NCI-H2081 treated with DMSO at 0.1 percent for 48 hours (cell line): ENCODE measurements at places on chromosomes 7 and 10.

- DNase-seq = no peak
Measured at GRCh38 chr10:52780391-52781155, 8.0 kb upstream of the MBL2 start.

- no peak for DNase-seq
Measured at GRCh38 chr10:53664282-53665019, 891.9 kb upstream of the MBL2 start.

- DNase-seq = no peak
Measured at GRCh38 chr10:110686047-110686446, 41.9 kb downstream of the RBM20 start.

DNA sequence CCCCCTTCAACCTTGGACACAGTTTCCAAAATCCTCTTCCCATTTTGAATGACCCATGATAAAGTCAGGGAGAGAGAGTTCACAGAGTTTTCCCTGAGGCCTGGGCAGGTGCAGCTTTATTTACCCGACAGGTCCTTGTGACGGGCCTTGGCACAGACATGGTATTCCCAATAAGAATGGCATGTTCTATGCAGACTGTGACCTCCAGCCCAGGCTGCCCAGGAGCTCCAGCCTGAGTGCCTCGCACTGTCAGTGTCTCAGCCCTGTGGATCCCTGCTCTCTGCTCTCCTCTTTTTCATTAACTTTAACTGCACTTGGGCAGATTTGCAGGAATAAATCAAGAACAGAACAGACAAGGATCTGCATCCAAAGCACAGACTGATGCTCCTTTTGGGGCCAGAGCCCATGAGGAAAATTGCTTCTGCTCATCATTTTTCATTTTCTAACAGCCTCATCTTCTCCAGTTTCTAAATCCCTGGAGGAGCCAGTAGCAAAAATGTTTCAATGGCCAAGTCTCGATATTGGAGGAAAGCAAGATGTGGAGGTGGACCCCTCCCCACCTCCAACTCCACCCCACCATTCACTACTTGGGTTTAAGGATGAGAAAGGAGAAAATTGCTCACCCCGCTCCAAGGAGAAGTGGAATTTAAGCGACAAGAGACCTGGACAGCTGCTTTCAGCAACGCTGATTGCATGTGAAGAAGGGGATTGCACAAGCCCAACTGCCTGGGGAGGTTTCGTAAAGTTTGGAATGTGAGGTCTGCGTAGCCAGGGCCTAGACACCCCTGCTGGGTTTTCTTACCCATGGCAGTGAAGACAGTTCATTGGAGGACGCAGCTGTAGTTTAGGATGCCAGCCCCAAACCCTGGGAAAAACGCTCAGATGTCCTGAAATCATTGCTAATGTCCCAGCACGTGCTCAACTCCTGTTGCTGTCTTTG is 225.9 kb downstream of the WDR11 start:
- no peak for DNase-seq

DNA sequence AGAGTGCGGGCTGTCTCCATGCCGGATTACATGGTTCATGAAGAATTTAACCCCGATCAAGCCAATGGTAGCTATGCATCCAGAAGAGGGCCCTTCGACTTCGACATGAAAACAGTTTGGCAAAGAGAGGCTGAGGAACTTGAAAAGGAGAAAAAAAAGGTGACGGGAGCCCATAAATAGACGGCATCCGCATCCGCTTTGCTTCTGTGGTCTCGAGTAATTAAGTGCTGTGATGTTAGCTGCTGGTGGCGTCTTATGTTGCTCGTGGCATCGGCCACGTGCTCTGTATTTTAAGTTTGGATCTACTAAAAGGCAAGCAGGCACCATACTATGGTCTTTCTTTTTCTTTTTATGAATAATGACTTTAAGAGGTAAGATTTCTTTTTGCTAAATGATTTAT is 11.1 kb downstream of the C7orf57 start:
- DNase-seq = no peak

GRCh38 chr10:101613646-101614045 is 25.5 kb downstream of the DPCD start:
- no peak for DNase-seq

DNA sequence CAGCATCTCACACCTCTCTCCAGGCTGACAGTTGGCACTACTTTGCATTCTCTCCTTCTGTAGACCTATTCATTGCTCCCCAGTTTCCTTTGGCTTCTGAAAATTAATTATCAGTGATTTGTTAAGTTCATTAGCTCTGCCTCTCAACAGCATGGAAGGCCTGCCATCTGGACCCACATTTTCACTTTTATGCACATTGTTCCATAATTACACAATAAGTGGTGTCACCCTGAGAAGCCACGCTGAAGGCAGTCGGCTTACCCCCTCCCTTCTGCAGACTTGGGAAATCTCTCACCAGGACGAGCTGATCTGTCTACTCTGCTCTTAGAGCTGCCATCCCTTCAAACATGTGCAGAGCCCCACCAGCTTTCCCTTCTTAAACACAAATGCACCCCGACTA is 64.7 kb downstream of the SLIT1 start:
- no peak for DNase-seq

- no peak for DNase-seq
Measured at GRCh38 chr7:2515424-2516193, 4.0 kb upstream of the LFNG start.

DNA sequence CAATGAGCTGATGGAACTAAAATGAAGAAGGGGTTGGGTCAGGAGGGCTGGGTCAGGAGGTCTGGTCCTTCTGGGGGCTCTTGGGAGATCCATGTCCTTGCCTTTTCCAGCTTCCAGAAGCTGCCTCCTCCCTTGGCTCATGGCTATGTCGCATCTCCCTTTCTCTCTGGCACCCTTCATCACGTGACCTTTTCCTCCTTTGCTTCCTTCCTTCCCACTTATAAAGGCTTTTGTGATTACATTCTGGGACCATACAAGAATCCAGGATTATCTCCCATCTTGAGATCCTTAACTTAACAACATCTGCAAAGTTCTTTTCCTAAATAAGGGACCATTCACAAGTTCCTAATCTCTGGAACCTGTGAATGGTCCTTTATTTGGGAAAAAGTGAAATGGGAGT is 290.2 kb downstream of the GALNT17 start:
- no peak for DNase-seq

- no peak for DNase-seq
Measured at GRCh38 chr10:15436696-15437095, 65.6 kb upstream of the FAM171A1 start.

GRCh38 chr7:23852135-23852534 is 142.1 kb downstream of the STK31 start:
- no peak for DNase-seq

DNA sequence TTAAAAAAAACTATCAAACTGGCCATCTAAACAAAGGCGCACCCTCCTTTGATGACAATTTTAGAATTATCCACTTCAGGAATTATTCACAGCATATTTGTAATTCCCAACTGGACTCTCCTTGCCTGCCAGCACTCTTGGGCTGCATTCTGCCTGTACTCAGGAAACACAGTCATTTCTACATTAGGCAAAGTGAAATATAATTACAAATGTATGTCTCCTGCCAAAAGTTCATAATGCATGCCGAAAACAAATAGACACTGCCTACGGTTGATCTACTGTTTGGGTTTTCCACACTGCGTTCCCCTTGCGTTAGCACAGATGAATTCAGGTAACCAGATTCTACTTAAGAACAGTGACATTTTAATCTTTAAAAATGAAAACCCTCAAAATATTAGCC is 1.9 kb downstream of the HGF start:
- DNase-seq = peak; percentile 49

DNA sequence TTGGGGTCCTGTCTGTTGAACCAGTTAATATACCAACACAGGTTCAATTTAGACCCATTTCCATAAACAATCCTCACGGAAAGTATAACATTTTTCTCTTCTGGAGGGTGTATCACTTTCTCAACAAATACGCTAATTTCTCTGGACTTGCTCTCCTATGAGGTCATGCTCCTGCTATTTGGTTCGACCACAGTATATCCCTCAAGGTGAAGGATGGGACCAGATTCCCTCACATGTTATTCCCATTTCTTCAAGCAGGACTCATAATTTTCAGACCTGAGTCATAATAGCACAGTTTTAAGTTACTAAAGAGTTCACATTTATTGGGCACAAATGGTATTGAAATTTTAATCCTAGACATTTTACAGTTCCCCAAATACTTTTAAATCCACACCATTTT is 57.2 kb downstream of the ADAM12 start:
- no peak for DNase-seq

- DNase-seq = no peak
Measured at GRCh38 chr7:136039577-136040345, 62.6 kb upstream of the MTPN start.

- DNase-seq = no peak
Measured at GRCh38 chr10:97459933-97460332, 14.0 kb downstream of the ZDHHC16 start.

DNA sequence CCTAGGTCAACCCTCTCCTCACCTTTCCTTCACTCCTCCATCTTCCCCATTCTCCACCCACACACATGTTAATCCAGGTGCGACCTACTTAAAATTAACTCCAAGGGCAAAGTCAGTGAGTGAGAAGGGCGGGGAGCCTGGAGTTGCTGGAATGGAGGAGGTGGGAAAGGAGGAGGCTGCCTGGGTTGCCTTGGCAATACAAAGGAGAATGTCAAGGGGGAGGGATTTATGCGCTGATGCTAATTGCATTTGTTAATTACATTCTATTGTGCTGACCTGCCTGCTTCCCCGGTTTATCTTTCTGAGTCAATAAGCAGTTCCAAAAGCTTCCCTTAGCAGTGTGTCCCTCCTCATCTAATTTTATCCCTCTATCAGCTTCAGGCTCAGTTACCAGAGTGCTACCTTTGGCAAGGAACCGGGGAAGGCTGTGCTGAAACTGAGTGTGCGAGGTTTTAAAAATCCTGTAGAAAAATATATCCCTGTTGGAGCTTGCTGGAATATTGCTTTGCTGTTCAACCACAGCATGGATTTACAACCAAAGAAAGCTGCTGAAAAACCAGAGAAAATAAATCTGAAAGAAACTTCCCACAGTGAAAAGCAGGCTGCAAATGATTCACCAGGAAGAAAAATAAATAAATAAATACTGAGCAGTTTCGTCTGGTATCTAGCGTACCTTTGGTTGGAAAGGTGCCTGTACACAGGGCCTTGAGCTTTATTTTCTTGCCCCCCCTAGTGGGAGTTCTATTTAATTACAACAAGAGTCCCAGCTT is 113.2 kb upstream of the DGKB start:
- peak; percentile 92 for DNase-seq

GRCh38 chr7:152504367-152504766 is 68.6 kb upstream of the KMT2C start:
- DNase-seq = no peak

DNA sequence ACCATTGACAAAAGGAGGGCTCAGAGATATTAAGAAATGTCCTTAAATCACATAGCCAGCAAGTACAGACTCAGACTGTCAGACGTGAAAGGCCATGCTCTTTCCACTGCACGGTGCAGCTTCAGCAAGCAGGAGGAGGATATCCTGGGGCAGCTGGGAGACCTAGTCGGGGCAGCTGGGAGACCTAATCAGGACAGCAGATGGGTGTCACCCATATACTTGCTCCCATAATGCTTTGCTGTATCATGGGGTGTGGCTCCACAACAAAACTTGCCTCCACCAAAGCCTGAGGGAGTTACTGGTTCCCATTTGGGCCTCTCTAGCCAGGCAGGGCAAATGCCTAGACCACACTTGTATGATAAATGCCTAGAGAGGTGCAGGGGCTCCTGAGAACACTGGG is 55.4 kb downstream of the GRID1 start:
- no peak for DNase-seq

DNA sequence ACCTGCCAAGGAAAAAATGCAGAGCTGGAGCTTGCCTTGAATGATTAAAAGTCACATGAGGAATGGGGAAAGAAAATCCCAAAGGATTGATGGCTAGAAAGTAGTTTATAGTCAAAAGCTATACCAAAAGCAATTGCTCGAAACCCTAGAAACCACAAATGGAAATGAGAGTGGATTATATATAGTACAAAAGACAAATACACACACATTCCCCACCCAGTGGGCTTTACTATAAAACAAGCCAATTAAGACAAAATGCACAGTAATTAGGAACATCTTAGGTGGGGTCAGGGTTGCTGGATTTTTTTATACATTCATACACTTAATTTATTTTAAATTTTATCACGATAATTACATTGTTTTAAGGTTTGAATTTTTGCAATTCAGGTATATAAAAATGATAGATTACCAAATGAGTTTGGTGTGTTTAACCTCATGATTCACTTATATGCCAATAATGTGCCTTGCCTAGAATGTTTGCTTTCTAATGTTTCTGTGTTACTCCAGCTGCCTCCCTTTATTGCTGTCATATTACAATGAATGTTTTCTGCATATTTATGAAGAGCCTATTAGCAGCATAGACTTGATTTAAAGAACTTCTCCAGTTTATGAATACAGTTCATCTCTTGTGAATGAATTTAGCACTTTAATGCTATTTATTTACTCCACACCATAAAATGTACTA is 421.3 kb downstream of the EXOC4 start:
- peak; percentile 86 for DNase-seq

- DNase-seq = no peak
Measured at GRCh38 chr7:370259-370625, 80.3 kb downstream of the FOXL3 start.

DNA sequence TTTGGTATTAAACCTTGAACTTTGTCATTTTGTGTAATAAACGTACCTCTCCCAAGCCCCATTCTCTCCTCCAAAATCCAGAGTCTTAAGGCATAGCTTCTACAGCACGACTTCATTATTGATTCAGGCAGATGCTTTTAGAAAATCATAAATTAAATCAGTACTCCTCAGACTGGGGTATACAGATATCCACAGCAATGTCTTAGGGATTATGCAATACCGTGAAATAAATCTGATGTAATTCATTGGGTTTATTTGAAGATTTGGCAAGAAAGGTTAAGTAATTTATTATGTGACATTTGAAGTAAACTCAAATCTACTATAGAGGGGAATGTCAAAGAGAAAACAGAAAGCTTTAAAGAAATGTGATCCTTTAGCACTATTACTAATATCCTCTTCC is 246.1 kb upstream of the PLXDC2 start:
- DNase-seq = no peak

- no peak for DNase-seq
Measured at GRCh38 chr10:7046615-7047014, 364.2 kb downstream of the SFMBT2 start.

DNA sequence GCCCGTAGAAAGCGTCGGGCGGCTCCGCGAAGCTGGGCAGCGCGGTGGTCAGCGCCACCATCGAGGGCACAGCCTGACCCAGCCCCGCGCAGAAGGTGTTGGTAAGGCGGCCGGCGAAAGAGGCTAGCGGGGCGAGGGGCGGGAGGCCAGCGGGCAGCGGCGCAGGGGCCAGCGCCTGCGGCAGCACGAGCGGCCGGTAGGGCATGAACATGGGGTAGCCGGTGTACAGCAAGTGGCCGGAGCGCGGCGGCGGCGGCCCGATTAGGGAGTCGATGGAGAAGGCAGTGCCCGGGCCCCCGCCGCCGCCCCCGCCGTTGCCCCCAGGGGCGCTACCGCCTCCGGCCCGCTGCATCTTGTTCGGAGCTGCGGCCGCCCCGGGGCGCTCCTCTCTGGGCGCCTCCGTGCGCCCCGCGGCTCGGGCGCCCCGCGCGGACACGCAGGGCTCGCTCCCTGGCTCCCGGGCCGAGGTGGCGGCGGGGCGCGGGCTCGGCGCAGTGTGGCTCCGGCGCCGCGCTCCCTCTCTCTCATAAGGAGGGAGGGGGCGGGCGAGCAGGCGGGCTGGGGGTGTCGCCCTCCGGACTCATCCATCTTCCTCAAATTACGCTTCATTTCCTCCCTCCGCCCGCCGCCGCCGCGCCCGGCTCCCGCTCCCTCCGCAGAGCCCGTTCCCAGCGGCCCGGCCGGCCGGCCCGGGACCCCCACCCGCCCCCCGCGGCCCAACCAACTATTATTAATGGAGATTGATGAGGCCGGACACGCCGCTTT is at the start of gene GBX1:
Gene GBX1, minus strand, starts transcription at position 498 of the 765 bp plus-strand sequence. Its CDS starts 146 bp downstream, at position 352.
- no peak for DNase-seq

GRCh38 chr7:116097365-116098009 is 66.9 kb upstream of the TFEC start:
- no peak for DNase-seq
